Jurkat, Clone E6-1 (cell line): ENCODE measurements at places on chromosomes 7 and 10.

DNA sequence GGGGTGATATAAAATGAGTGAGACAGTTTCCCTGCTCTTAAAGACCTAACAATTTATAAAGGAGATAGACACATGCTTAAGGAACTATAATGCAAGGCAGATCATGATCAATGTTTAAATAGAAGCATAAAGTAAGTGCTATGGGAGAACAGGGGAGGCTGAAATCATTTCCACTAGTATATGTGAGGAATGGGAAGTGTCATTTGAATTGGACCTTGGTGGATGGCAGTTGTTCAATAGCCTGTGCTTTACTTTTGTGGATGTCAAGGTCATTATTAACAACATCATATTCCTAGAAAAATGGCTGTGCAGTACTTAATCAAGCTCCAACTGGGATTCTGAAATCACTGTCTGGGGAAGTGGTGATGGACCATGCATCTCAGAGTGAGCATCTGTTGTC, 14.7 kb downstream of the NPY start:
- no peak for DNase-seq

- DNase-seq: no peak
These were observed 62.1 kb downstream of the ZWINT start for GRCh38 chr10:56298941-56299340.

- no peak for DNase-seq
These were observed 67.3 kb downstream of the CALML3 start for GRCh38 chr10:5592070-5592469.

- no peak for DNase-seq
These were observed 445.1 kb upstream of the ZMIZ1 start for GRCh38 chr10:78623578-78624215.

- no peak for DNase-seq
These were observed 24.2 kb upstream of the SMIM30 start for GRCh38 chr7:113142385-113143119.

GRCh38 chr10:3775696-3776551, 9.1 kb downstream of the KLF6 start:
- no peak for DNase-seq

- DNase-seq: no peak
These were observed 113.8 kb upstream of the CACUL1 start for GRCh38 chr10:118868589-118868988.

GRCh38 chr10:104330168-104331110, 7.8 kb downstream of the ITPRIP start:
- no peak for DNase-seq

DNA sequence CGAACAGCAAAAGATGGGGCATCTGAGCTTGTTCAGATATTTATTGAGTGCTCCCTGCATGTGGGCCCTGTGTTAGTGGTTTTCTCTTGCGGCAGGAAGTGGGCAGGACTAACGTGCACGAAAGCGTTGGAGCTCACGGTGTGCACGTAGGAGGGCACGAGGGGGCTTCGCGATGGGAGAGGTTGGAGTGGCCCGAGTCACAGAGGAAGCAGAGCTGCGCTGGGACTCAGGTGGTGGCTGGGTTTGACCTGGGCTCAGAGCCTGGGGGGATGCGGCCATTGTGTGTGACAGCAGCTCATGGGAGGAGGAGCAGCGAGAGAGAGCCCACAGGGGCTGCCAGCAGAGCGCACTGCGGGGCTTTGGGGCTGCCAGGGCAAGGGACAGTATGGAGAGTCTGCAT, 7.7 kb downstream of the ZSCAN25 start:
- peak; percentile 97 for DNase-seq

DNA sequence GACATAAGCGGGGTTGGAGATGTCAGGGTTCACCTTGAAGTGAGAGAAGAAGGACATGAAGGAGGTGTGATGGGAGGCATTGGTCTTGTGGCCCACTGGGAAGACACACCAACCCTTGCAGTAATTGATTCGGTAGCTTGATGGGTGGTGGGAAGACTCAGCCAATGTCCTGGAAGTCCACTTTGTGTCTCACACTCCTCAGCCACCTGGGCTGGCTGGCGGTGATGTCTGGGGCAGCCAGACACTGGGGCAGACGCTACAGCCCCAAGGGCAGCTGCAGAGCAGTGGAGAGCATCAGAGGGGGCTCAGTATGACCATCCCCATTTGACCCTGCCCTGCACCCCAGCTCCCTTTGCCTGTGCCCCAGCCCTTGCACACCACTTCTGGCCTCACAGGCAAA, 16.7 kb upstream of the DRGX start:
- no peak for DNase-seq

DNA sequence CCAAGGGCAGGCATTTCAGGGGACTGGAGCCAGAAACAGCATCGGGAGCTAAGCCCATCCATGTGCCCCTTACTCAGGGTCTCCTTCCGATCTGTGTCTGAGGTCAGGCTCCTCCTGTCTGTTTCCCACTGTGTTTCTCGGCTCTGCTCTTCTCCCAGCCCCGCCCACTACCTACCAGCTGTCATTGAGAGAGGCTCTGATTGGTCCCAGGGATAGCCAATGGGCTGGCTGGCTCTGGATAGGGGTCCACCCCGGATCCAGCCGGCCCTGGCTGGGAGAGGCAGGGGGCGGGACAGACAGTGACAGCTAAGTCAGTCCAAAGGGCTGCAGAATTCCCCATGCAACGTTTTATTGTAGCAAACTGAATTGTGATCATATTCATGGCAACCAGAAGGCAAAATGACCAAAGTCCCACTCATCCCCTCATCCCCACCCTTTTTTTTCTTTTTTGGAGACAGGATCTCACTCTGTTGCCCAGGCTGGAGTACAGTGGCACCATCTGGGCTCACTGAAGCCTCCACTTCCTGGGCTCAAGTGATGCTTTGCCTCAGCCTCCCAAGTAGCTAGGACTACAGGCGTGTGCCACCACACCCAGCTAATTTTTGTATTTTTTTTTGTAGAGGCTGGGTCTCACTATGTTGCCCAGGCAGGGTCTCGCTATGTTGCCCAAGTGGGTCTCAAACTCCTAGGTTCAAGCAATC, 76.3 kb downstream of the CLIP2 start:
- DNase-seq: peak; percentile 49

- no peak for DNase-seq
These were observed 87.3 kb downstream of the LHFPL3 start for GRCh38 chr7:104415700-104416099.

DNA sequence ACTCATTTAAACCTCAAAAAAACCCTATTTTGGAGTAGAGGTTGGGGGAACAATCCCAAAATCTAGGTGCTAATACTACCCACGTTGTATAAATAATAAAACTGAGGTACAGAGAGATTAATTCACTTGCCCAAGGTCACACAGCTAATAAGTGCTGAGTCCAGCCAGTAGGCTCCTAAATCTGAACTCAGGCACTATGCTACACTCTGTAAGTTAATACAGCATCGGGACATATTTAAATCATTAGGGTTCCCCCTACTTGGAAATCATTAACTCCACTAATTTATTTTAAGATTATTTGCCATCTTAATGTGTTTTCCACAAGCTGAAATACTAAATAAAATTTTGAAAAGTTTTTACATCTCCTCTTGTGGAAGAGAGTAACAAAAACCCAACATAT, 24.2 kb downstream of the PIP4K2A start:
- no peak for DNase-seq

DNA sequence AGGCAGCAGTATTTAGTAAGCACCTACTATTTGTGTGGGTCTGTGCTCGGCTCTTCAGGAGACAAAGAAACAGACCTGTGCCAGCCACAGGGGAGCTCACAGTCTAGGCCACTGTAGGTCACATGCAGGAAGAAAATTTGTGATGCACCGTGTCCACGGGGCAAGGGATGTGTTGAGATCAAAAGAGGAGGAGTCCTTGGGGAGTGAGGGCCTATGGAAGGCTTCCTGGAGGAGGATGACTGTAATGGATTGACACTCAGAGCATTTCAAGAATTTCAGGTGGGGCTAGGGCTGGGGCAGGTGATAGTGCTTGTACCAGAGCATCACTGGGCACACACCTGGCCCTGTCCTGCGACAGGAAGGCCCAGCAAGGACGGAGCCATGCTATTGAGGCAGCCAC, 102.7 kb downstream of the ZMIZ1 start:
- DNase-seq: no peak

DNA sequence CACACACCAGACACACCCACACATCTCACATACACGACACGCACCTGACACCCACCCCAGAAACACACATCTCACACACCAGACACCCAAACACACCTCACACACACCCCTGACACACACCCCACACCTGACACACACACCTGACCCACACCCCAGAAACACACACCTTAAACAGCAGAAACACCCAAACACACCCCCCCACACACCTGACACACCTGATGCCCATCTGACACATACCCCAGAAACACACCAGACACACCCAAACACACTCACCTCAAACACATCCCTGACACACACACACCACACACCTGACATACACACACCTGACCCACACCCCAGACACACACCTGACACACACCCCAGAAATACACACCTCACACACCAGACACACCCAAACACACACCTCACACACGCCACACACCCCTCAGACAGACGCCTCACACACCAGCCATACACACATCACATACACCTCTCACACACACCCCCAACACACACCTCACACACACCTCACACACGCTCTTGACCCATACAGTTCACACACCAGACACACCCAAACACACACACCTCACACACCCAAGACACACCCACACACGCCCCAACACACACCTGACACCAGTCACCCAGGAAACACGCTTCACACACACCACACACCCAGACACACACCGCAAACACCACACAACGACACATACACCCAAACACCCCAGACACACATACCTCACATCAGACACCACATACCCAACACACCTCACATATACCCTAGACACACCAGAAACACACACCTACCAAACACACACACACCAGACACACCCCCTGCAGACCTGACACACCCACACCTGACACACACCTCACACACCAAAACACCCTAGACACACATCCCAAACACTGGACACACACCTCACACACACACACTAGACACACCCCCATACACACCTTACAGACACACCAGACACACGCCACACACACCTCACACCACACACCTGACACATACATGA, 1.7 kb upstream of the CALY start:
- no peak for DNase-seq

GRCh38 chr7:117973975-117974374, 100.7 kb upstream of the CTTNBP2 start:
- DNase-seq: no peak

DNA sequence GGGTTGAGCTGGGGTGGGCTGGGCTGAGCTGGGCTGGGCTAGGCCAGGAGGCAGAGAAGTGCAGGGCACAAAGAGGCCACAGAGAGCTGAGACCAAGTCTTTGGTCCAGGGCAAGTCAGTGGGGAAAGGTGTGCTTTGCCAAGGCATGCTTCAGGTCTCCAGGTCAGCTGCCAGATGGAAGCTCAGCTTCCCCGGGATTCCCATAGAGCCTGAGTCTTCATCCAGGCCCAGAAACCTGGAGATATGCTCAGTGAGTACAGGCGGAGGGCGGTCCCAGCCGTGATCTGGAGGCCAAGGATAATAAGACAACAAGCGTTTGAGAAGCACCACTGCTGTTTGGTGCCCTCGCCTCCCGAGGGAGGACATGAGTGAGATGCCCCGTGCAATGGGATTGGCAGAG, 4.7 kb upstream of the CALN1 start:
- DNase-seq: no peak

DNA sequence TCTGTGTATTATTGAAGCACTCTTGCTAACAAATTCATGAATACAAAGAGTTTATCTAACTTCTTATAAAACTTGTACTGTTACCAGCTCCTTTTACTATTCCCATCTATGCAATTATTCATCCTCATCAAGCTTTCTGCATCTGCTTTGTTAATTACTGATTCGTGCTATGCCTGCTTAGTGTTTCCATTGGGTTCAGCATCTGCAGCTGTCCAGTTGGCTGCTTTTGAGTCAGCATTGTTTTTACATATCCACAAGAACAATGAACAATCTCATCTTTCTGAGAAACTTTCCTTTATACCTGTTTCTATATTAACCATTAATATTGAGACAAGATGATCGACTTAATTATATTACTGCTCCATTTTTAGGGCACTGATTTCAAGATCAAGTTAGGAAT, 19.6 kb upstream of the ANLN start:
- no peak for DNase-seq

GRCh38 chr7:80186721-80187120, 52.1 kb downstream of the GNAI1 start:
- no peak for DNase-seq

GRCh38 chr7:141291541-141291940, 217.7 kb downstream of the TMEM178B start:
- no peak for DNase-seq

- no peak for DNase-seq
These were observed 4.1 kb downstream of the CALU start for GRCh38 chr7:128743112-128743772.

DNA sequence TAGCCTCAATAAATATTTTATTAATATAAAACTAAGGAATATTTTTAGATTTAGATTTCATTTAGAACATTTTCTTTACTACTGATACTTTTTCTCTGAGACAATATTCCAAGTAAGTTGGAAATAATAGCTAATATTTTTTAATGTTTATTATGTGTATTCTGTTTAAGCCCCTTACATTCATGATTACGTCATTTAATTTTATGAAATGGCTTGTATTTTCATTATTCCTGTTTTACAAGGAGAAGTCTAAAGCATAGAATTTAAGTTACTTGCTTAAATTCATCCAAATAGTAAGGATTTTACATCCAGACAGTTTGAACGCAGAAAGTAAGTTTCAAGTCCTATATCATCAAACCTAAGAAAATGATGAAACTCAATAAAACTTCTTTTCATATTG, 6.1 kb downstream of the DGKB start:
- DNase-seq: no peak

DNA sequence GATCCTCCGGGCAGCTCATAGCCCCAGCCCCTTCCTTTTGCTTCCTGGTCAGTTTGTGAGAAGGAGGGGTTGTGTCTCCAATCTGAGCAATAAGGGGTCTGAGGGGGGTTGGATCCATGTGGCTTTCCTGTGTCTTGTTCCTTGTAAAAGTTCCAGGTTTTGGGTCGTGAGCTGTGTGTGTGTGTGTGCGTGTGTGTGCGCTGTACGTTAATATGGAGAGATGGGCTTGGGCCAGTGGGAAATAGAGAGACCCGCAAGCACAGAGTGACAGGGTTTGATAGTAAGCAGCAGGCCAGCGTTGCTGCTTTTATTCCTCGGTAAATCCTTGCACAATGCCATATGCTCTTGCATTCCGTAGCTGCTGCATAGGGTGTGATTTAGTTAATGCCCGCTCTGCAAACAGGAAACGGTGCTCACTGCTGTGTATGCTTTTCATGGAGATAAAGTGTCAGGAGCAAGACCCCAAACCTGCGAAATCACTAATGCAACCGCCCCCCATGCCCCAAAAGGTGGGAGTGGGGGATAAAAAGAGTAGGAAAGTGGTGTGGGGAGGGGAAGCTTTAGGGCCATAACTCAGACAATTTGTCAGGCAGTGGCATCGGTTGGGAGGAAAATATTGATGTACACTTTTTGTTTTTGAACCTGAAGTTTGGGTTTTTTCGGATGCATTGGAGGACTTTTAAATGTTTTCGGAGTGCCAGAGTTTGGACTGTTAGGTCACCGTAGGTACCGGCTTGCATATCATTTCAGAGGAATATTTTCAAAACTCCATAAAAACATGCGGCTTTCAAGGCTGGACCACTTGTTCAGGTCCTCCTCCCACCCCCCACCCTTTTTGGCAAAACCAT, 108.7 kb downstream of the TCF7L2 start:
- no peak for DNase-seq

- no peak for DNase-seq
These were observed 71.0 kb downstream of the DLG5 start for GRCh38 chr10:77855404-77856155.

GRCh38 chr10:96395931-96396877, 37.4 kb upstream of the OPALIN start:
- peak; percentile 77 for DNase-seq
